ENCODE measurements at places on chromosomes 3 and 15.
A peak's percentile ranks its signal among the peaks of the same experiment; 100 is the strongest.

GRCh38 chr3:107345822-107346405, 31.3 kb upstream of the CCDC54 start:
- DNase-seq: no peak

GRCh38 chr15:66112388-66112787, 141.2 kb downstream of the MEGF11 start:
- DNase-seq: no peak

GRCh38 chr3:179181021-179181472, 32.9 kb downstream of the PIK3CA start:
- DNase-seq: no peak

- no peak for DNase-seq
Measured at GRCh38 chr3:41126961-41127360, 72.3 kb upstream of the CTNNB1 start.

GRCh38 chr15:87792250-87793040, 464.1 kb downstream of the NTRK3 start:
- DNase-seq: no peak

GRCh38 chr3:113575206-113575605, 42.9 kb downstream of the SIDT1 start:
- no peak for DNase-seq

- DNase-seq: no peak
Measured at GRCh38 chr3:160830796-160831195, 74.8 kb downstream of the PPM1L start.

- DNase-seq: no peak
Measured at GRCh38 chr3:119360736-119361462, 66.7 kb downstream of the ARHGAP31 start.

DNA sequence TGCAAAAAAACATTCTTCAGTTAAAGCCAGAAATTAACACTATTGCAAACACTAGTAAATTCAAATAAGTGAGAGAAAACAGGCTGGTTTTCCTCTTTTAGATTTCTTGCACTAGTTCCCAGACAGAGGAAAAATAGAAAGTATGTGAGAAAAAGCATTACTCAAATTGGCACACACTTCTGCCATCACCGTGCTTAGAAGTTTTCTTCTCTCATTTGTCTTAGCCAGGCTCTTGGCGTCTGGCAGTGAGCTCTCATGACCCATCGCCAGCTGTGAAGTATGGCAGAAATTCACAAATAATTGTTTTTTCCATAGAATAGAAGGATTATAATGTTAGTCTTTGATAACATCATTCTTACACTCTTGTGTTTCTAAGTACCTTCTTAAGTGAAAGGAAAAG, 515.9 kb downstream of the GBE1 start:
- no peak for DNase-seq

- no peak for DNase-seq
Measured at GRCh38 chr15:85947936-85948335, 131.7 kb upstream of the AGBL1 start.

DNA sequence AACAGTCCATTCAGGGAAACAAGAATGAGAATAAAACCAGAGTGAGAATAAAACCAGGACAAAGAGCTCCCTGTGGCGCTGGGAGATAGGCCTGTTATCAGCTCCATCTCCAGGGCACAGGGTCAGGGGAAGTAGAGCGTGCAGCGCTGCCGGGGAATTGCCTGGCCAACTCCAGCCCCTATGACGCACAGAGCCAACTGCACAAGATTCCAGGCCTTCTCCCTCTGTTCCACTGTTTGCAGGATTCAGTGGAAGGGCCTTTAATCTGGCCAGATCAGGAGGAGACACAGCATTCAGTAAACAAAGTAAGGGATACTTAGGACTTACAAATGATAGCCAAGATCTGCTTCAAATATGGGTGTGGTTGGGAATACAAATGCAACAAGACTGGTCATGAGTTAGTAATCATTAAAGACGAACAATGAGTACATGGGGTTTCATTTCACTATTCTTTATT, 49.4 kb downstream of the ITGB5 start:
- no peak for DNase-seq

DNA sequence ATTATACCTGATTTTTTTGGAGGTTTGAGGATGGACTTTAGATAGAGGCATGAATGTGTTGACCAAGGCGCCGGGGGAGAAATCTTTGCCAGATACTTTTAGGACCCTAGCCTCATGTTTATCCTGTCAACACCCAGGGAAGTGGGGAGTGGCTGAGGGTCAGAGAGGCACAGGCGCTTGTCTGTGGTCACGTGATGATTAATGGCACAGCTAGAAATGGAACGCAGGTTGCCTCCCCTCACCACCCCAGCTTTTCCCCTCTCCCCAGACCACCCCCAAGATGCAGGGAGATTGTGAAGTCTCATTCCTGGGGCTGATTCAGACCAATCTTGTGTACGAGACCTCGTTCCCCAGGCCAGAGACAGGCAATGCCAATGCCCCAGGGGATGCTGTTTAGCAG, 218.4 kb upstream of the LINGO1 start:
- no peak for DNase-seq

DNA sequence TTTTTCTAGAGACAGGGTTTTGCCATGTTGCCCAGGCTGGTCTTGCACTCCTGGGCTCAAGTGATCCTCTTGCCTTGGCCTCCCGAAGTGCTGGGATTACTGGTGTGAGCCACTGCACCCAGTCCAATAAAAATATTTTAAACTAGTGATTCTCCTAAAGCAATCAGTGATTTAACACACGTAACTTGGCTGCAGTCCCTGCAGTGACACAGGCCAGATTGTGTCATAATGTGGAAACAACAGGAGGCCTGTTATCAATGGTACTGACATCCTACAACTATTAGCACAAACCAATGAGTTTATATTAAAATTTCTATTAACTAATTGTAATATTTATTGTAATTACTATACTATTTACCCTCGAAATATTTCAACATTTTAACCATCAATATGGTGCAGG, 1.6 kb upstream of the SEC61A1 start:
- no peak for DNase-seq

- peak; percentile 23 for DNase-seq
Measured at GRCh38 chr3:16550676-16551341, 37.3 kb upstream of the RFTN1 start.

- DNase-seq: no peak
Measured at GRCh38 chr15:99412626-99413025, 153.2 kb upstream of the MEF2A start.

- no peak for DNase-seq
Measured at GRCh38 chr3:79424811-79425210, 343.0 kb downstream of the ROBO1 start.

GRCh38 chr15:100777821-100778220, 101.8 kb upstream of the ALDH1A3 start:
- no peak for DNase-seq

DNA sequence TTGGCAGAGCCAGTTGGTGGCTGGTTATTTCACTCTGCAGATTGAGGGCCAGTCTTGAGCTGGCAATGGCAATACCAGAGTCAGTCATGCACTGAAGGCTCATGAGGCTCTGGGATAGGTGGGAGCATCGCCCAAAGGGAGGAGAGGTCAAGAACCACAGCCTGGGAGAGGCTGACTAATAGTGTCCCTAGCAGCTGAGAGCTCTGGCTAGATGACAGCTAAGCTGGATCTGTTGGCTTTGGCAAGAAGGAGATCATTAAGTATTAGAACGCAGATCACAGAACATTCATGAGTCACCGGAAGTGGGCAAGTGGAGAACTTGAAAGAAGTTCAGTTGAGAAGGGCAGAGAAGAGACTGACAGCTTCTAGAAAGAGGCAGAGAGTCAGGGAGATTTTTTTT, 521.1 kb downstream of the NR2F2 start:
- no peak for DNase-seq

DNA sequence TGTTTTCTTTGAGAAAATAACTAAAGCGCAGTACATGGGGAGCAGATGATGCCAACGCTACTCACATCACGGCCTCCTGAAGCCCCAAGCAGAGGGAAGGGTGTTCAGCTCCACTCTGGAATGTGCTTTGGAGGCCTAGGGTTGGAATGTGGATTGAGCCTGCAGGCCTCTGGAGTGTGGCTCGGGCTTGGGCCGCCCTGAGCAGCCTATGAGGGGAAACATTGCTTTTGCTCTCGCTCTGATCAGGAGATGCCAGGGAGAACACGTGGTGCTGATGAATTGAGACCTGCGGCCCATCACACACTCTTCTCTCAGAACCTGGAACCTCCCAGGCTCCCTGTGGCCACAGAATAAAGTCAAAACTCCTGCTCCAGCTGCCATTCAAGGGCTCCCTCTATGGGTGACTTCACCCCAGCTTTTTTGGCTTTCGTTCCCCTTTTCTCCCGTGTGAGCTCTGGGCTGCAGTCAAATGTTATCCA, 23.3 kb downstream of the CCDC13 start:
- DNase-seq: no peak

- no peak for DNase-seq
Measured at GRCh38 chr3:152621967-152622810, 212.7 kb upstream of the P2RY1 start.

DNA sequence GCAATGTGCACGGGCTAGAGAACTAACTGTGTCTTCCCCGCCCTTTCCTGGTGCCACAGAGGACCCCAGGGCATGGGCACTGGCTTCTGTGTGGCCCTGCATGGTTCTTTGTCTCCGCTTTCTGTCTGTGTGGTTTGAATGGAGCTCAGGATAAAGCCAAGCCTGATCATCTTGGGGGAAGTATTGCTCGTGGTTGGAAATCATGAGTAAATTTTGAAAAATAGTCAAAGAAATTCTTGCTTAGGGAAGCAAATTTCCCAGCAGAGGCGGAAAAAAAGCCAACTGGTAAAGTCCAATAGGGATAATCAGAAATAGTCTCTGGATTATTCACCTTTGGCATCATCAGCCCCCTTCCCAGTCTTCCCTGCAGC, 55.4 kb downstream of the MAGEF1 start:
- DNase-seq: no peak

GRCh38 chr3:165491487-165491886, 295.3 kb upstream of the SLITRK3 start:
- no peak for DNase-seq

DNA sequence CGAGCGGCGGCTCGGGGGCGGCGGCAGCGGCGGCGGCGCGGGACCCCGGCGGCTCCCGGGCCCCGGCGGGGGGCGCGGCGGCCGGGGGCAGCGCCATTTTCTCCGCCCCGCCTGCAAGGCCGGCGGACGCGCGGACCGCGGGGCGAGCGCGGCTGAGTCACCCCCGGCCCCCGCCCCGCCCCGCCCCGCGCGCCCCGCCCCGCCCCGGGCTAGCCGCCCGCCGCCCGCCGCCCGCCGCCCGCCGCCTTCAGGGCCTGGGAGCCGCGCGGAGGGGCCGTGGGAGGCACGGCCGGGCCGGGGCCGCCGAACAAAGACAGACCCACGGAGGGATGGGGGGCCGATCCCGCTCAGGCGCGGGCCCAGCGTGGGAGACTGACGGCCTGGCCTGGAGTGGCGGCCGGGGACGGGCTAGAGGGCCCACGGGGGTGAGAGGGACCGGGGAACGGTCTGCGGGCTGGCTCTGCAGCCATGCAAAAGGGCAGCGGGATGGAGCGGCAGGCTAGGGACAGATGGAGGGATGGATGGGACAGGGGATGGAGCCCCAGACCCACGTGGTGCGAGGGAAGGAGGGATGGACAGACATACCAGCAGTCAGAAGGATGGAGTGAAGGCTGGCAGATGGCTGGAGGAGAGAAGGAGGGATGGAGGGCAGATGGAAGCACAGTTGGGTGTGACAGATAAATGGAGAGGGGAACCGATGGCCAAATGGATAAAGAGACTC, at the start of gene EIF4E3:
TSS of gene EIF4E3 (minus strand) at position 132 of the 721 bp plus-strand sequence. CDS start at position 97, 35 bp downstream.
- DNase-seq: peak; percentile 23

DNA sequence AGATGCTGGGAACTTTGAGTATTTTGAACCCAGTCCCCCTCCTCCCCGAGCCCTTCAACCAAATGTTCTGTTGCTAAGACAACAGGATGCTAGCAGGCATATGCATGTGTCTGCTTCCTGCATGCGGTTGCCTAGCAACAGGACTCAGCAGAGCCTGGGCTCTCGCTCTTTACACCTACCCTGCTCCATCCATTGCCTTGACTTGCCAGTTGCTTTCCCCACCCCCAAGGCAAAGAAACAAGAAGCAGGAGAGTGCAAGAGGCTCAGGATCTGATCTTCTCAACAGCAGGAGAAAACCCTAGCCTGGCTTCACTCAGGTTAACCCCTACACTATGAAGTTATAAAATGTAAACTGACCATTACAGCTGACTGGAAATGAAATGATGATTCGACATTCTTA, 393.0 kb downstream of the IGSF11 start:
- DNase-seq: peak; percentile 21

- DNase-seq: no peak
Measured at GRCh38 chr3:159069091-159069490, 267.2 kb downstream of the MFSD1 start.

DNA sequence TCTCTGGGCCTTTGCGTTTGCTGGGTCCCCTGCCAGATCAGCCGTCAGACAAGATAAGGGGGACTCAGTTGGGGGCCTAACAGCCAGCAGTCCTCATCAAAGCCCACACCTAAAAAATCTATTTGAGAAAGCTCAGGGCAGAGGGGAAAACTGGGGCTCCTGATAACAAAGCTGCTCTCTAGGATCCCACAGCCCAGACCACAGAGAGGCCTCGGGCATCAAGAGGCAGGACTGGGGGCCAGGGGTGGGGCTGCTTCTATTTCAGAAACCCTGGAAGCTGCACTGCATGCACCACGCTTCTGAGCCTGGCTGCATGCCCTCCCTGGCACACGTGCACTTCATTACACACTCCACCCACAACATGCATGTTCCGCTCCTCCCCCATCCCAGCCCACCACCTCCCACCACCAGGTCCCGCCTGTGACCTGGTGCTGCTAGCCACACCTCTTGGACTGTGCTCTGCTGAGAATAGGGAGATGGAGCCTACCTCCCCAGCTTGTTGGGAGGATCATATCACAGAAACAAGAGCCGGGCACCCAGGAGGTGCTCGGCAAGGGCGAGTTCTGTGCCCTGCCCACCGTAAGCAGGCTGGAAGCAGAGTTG, 26.6 kb downstream of the FBLN2 start:
- no peak for DNase-seq

DNA sequence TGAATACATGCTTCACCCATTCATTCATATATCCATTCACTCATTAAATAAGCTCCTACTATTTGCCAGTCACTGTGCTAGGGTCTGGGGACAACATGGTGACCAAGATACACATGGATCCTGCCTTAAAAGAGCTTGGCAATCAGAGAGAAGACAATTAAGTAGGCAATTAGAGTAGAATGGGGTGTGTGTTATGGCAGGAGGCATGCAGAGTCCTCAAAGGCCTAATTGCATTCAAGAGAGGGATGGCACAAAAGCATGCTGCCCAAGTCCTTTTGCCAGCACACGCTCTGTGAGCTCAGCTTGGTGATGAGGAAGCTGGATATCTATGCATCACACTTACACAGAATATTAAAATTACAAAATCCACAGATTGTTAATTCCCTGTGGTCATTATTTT, 2.8 kb upstream of the PRICKLE2 start:
- DNase-seq: no peak

GRCh38 chr3:46193436-46193835, 14.7 kb downstream of the CCR1 start:
- no peak for DNase-seq

Data from anterior cingulate cortex (tissue), 58 donors.